ENCODE measurements at places on chromosomes 13 and 19. TPM values are rescaled to one million over a fixed set of nuclear protein-coding genes. Genes with fewer than 3 reads are reported as not detected.

DNA sequence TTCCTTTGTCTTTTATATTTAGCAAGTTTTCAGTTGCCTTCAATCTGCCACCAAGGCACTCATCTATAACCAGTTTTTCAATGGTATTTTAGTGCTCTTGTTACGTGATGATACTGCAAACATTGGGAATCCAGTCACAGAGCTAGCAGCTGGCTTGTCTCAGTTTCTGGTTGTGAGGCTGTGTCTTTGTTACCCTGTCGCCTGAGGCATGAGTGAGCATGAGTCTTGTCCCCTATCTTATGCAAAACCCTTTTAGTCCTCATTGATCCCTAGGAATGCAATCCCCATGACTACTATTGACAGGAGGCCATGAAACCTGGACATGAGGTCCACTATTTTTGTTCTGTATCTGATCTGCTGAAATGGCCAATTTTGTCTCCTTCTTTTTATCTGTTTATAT lies 391.0 kb downstream of the LMO7 start:
- no peaks in the 10 kb centered on the region for H3K4me1 ChIP-seq
- no peak overlapping the region for H3K27ac ChIP-seq
- H3K36me3 ChIP-seq = no peaks in the 10 kb centered on the region
- no peaks in the 10 kb centered on the region for H3K27me3 ChIP-seq

DNA sequence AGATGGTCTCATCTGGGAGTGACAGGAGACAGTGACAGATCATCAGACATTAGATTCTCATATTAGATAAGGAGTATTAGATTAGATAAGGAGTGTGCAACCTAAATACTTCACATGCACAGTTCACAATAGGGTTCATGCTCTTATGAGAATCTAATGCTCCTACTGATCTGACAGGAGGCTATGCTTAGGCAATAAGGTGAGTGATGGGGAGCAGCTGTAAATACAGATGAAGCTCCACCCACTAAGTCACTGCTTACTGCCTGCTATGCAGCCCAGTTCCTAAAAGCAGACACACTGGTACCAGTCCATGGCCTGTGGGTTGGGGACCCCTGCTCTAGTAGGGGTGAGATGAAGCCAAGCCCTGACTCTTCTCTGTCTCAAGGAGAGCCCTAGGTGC lies 10.0 kb upstream of the IGFL3 start:
- no peak for DNase-seq
- peak overlapping the region; percentile 79 for H3K27ac ChIP-seq
- H3K4me1 ChIP-seq = peaks cover 35% of the 10 kb centered on the region
- H3K27me3 ChIP-seq = peaks cover 3% of the 10 kb centered on the region
- no peaks in the 10 kb centered on the region for H3K36me3 ChIP-seq

DNA sequence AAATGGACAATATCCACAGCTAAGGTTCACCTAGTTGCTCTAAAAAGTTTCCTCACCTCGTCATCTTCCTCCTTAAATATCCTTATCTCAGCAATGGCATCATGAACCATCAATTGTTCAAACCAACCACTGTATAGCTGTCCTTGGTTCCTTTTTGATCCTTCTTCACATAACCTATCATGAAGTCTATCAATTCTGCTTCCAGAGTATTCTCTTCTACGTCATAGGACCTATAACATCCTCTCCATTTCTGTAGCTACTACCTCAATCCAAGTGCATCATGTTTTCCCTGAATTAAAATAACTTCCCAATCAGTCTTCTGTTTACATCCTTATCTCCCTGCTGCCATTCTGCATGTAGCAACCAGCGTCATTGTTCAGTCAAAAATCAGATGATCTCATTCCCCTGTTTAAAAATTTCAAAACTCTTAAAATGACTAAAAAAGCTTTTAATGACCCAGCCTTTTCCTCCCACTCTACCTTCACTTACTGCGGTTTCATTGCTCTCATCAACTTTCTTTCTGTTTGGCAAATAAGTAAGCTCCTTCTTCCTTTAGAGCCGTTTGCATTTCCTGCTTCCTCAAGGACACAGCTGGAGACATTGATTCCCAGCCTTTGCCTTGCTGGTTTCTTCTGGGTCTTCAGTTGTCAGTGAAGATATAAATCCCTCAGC lies 223.9 kb upstream of the MIR17HG start:
- no peak overlapping the region for H3K27ac ChIP-seq
- DNase-seq = no peak
- H3K4me1 ChIP-seq = no peaks in the 10 kb centered on the region
- H3K4me3 ChIP-seq = no peak overlapping the region
- no peaks in the 10 kb centered on the region for H3K27me3 ChIP-seq

DNA sequence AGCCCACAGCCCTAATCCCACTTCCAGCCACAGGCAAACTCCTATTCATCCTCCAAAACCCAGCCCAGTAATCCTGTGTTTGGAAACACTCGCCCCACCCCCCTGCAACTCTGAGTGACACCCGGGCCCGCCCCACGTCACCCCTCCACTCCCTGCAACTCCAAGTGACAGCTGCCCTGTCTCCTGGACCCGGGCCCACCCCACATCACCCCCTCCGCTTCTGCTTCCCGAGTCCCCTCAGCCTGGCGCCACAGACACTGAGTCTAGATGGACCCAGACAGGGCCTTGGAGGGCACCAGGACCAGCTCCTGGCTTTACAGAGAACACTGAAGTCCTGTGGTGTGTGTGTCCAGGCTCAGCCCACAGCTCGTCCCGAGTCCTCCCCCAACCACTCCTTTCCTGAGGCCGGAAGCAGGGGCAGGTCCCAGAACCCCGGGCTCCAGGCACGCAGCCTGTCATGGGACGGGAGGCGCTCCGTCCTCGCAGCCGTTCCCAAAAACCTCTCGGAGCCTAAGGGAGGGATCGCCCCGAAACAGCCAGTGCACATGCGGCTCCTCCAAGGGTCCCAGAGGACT lies 7.7 kb downstream of the REXO1 start:
- no peak for DNase-seq
- no peaks in the 10 kb centered on the region for H3K27me3 ChIP-seq
- H3K4me3 ChIP-seq = peak overlapping the region; percentile 27
- H3K36me3 ChIP-seq = no peaks in the 10 kb centered on the region

DNA sequence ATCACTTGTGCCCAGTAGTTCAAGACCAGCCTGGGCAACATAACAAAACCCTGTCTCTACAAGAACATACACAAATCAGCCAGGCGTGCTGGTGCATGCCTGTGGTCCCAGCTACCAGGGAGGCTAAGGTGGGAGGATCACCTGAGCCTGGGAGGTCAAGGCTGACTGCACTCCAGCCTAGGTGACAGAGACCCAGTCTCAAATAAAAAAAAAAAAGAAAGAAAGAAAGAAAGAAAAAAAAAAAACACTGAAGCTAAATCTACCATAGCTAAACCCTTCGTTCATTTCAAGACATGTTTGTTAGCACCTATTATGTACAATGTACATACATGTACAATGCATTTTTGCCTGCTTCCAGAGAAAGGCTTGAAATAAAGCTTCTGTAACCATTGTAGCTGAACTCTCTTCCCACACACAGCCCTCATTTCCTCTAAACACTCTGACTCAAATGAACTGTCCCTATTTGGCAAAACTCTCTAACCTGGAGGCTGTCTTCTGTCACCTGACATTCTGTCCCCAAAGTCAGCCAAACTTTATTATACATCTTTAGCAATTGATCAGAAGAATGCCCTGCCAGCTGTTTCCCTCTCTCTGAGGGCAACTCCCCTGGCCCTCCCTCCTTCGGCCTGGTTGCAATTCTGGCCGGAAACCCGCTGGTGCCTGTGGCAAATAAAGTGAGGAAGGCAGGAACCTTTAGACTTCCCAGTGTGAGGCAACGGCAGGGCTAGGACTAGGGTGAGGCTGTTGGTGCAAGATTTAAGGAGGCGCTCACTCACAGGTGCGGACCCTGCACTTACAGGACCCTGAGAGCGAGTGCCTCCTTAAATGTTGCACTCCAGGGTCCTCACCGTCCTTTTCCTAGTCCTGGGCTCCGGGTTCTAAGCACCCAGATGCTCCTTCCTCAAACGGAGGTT lies 1.8 kb downstream of the ETHE1 start:
- peak overlapping the region; percentile 83 for H3K27ac ChIP-seq
- no peaks in the 10 kb centered on the region for H3K36me3 ChIP-seq
- peaks cover 57% of the 10 kb centered on the region for H3K4me1 ChIP-seq
- H3K27me3 ChIP-seq = no peaks in the 10 kb centered on the region
- H3K4me3 ChIP-seq = peak overlapping the region; percentile 80

- no peaks in the 10 kb centered on the region for H3K27me3 ChIP-seq
- no peak overlapping the region for H3K27ac ChIP-seq
- no peaks in the 10 kb centered on the region for H3K36me3 ChIP-seq
- H3K4me3 ChIP-seq = no peak overlapping the region
- DNase-seq = no peak
- no peaks in the 10 kb centered on the region for H3K4me1 ChIP-seq
Observed at GRCh38 chr13:26236296-26236695, 14.2 kb upstream of the RNF6 start.

GRCh38 chr13:20702530-20702914 lies 977 bp upstream of the IL17D start:
- H3K27me3 ChIP-seq = peaks cover 9% of the 10 kb centered on the region
- peak overlapping the region; percentile 78 for H3K27ac ChIP-seq
- H3K36me3 ChIP-seq = no peaks in the 10 kb centered on the region
- no peak for DNase-seq
- H3K4me1 ChIP-seq = peaks cover 24% of the 10 kb centered on the region
- peak overlapping the region; percentile 81 for H3K4me3 ChIP-seq

GRCh38 chr19:15587663-15588062 lies 27.4 kb upstream of the CYP4F8 start:
- H3K27ac ChIP-seq = no peak overlapping the region
- H3K27me3 ChIP-seq = peaks cover 29% of the 10 kb centered on the region
- no peak overlapping the region for H3K4me3 ChIP-seq
- H3K4me1 ChIP-seq = peaks cover 7% of the 10 kb centered on the region

- peaks cover 65% of the 10 kb centered on the region for H3K4me1 ChIP-seq
- H3K27me3 ChIP-seq = no peaks in the 10 kb centered on the region
- peaks cover 13% of the 10 kb centered on the region for H3K36me3 ChIP-seq
Observed at GRCh38 chr19:14545716-14546082, 16.3 kb downstream of the TECR start.

DNA sequence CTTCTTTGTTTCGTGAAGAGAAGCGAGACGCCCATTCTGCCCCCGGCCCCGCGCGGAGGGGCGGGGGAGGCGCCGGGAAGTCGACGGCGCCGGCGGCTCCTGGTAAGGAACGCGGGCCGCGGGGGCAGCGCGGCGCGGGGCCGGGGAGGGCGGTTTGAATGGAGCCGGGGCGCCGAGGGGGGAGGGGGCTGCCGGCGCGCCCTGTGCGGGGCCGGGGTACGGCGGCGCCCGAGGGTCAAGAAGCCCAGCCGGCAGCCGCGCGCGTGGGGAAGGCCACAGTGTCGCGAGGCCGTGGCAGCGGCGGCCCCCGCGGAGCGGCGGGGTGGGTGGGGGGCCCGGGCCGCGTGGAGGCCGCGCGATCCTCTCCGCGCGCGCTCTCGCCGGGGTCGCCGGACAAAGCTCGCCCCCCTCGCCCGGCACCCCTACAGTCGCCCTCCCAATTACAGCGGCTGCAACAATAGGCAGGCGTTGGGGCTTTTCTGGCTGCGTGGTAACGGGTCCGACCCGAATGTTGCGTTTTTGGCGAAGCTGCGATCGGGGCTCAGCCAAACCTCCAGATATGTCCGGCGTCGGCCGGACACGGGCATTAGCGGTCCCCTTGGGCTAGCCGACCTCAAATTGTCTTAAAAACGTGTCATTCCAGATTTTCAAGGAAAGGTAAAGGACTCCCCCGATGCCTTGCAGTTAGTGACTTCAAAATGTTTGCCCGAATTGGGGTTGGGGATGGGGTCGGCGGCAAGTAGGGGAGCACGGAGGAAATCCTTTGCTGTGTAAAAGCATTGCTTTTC lies 437 bp downstream of the SMARCA4 start:
- peak overlapping the region; percentile 93 for H3K4me3 ChIP-seq
- H3K4me1 ChIP-seq = peaks cover 34% of the 10 kb centered on the region
- no peaks in the 10 kb centered on the region for H3K27me3 ChIP-seq
- no peak for DNase-seq
- no peaks in the 10 kb centered on the region for H3K36me3 ChIP-seq
- peak overlapping the region; percentile 94 for H3K27ac ChIP-seq

DNA sequence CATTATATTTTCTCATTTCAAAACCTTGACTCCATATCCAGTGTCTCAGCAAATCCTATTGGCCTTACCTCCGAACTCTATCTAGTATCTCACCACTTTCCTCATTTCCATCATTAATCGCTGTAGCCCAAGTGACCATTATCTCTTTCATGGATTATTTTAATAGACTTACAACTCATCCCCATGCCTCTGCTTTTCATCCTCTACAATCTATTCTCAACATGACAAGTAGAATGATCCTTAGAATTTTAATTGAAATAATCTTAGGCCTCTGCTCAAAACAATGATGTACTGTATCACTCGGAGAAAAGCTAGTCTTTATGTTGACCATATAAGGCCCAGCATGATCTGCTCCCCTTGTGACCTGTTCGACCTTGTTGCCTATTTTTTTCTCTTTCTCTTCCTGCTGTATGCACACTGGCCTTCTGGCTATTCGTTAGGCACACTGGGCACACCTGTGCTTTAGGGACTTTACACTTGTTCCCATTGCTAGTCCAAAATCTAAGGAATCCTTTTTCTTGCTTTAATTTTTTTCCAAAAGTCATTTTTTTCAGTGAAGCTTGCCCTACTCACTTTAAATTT lies 21.4 kb downstream of the DNAJC15 start:
- peaks cover 5% of the 10 kb centered on the region for H3K36me3 ChIP-seq
- H3K4me1 ChIP-seq = peaks cover 13% of the 10 kb centered on the region
- no peaks in the 10 kb centered on the region for H3K27me3 ChIP-seq
- no peak for DNase-seq
- peak overlapping the region; percentile 52 for H3K27ac ChIP-seq
- no peak overlapping the region for H3K4me3 ChIP-seq

- peaks cover 42% of the 10 kb centered on the region for H3K27me3 ChIP-seq
- no peak for DNase-seq
- no peak overlapping the region for H3K27ac ChIP-seq
- peaks cover 7% of the 10 kb centered on the region for H3K4me1 ChIP-seq
Observed at GRCh38 chr19:51440846-51441409, 17.3 kb downstream of the SIGLEC8 start.

GRCh38 chr13:59906413-59907049 lies 257.2 kb downstream of the DIAPH3 start:
- H3K27me3 ChIP-seq = no peaks in the 10 kb centered on the region
- no peak overlapping the region for H3K27ac ChIP-seq
- H3K4me3 ChIP-seq = no peak overlapping the region
- no peaks in the 10 kb centered on the region for H3K4me1 ChIP-seq
- H3K36me3 ChIP-seq = no peaks in the 10 kb centered on the region

DNA sequence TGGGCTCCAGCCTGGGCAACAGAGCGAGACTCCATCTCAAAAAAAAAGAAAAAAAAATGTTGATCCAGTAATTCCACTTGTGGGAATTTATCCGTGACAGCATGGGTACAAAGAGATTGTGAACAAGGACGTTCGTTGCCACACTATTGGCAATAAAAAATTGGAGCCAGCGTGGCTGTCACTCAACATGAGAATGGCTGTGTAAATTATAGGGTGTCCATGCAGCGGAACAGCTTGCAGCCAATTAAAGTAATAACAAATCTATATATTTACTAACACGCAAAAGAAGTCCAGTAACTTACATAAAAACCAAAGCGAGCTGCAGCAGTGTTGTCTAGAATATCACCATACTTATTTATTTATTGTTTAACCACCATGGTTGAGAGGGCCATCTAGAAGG lies 19.3 kb downstream of the DPF1 start:
- H3K27ac ChIP-seq = no peak overlapping the region
- peaks cover 17% of the 10 kb centered on the region for H3K4me1 ChIP-seq
- no peak overlapping the region for H3K4me3 ChIP-seq
- no peak for DNase-seq
- H3K27me3 ChIP-seq = no peaks in the 10 kb centered on the region
- peaks cover 54% of the 10 kb centered on the region for H3K36me3 ChIP-seq

Gene SKA3
- total RNA-seq = 1.9 TPM

Gene AMH
- 1.7 TPM for total RNA-seq

Gene ZNF701
- total RNA-seq = 12.2 TPM

Gene ZNF577
- total RNA-seq = 23.0 TPM

Gene KLF5
- 233 TPM for total RNA-seq

Gene SIGLEC7
- not detected for total RNA-seq

Gene CFD
- 195 TPM for total RNA-seq

Gene SDHAF1
- 21.6 TPM for total RNA-seq
